Activated CD4-positive, alpha-beta T cell treated with anti-CD3 and anti-CD28 coated beads, Interleukin-2, amount 10 ng/mL, durations not matched to agents 24 days and 14 days (primary cell): ENCODE measurements at places on chromosomes 3 and 15. TPM values are rescaled to one million over a fixed set of nuclear protein-coding genes. Genes with fewer than 3 reads are reported as not detected.
A peak's percentile ranks its signal among the peaks of the same experiment; 100 is the strongest.

DNA sequence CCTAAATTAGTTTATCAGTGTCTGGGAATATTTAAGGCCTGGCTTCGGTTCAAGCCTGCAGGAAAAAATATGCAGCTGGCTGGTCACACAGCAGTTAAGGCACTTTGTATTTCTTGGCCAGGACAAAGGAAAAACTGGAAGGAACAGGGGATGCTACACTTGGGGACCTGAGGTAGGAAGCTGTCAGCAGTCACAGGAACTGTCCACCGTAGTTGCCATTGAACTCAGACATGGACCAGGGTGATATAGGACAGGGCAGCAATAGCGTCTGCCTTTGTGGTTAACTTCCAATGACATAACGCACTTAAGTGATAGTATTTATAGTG lies 49.1 kb downstream of the NR1D2 start:
- H3K4me1 ChIP-seq = peaks cover 5% of the 10 kb centered on the region
- H3K27me3 ChIP-seq = peaks cover 3% of the 10 kb centered on the region
- H3K36me3 ChIP-seq = no peaks in the 10 kb centered on the region
- no peak for DNase-seq

DNA sequence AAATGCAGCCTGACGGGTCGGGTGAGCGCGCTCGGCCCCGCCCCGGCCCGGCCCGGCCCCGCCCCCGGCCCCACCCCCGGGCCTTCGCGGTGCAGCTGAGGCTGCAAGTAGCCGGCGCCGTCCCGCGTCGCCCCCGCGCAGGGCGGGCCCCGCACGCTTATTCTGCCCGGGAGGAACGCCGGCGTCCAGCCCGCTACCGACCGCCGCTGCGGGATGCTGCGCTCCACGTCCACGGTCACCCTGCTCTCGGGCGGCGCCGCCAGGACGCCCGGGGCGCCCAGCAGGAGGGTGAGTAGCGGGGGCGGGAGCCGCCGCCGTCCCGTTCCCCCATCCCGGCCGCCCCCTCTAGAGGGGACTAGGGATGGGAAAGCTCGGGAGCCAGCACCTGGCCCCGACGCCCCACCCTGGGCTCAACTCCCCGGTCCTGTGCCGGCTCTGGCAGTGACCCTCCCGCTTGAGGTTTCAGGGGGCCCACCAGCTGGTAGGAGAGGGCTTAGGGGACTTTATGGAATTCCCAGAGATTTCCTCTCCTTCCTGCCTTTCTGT lies at the start of gene MYZAP:
TSS of gene MYZAP (plus strand) at position 83 of the 546 bp plus-strand sequence. CDS start at position 214, 131 bp downstream.
- H3K4me3 ChIP-seq = peak within 1 kb of the TSS; percentile 65
- no peak within 1 kb of the TSS for H3K27ac ChIP-seq
- no peaks in the 10 kb centered on the region for H3K36me3 ChIP-seq
- peak; percentile 78 for DNase-seq
- peaks cover 45% of the 10 kb centered on the region for H3K27me3 ChIP-seq

GRCh38 chr3:183306798-183307671 lies 54.0 kb downstream of the B3GNT5 start:
- H3K4me3 ChIP-seq = peak overlapping the region; percentile 20
- peak overlapping the region; percentile 65 for H3K27ac ChIP-seq
- no peaks in the 10 kb centered on the region for H3K27me3 ChIP-seq
- DNase-seq = peak; percentile 79
- peaks cover 7% of the 10 kb centered on the region for H3K36me3 ChIP-seq

- no peak overlapping the region for H3K27ac ChIP-seq
- no peak overlapping the region for H3K4me3 ChIP-seq
- no peaks in the 10 kb centered on the region for H3K4me1 ChIP-seq
- H3K36me3 ChIP-seq = no peaks in the 10 kb centered on the region
Measured at GRCh38 chr15:57356178-57356577, 20.1 kb upstream of the CGNL1 start.

GRCh38 chr15:82556315-82557035 lies 16.2 kb upstream of the RPS17 start:
- H3K4me3 ChIP-seq = no peak overlapping the region
- H3K27me3 ChIP-seq = peaks cover 40% of the 10 kb centered on the region
- no peaks in the 10 kb centered on the region for H3K4me1 ChIP-seq
- H3K27ac ChIP-seq = no peak overlapping the region
- H3K36me3 ChIP-seq = no peaks in the 10 kb centered on the region

- no peaks in the 10 kb centered on the region for H3K36me3 ChIP-seq
- H3K27ac ChIP-seq = no peak overlapping the region
- no peak for DNase-seq
Measured at GRCh38 chr3:197491923-197492664, 63.7 kb downstream of the BDH1 start.

DNA sequence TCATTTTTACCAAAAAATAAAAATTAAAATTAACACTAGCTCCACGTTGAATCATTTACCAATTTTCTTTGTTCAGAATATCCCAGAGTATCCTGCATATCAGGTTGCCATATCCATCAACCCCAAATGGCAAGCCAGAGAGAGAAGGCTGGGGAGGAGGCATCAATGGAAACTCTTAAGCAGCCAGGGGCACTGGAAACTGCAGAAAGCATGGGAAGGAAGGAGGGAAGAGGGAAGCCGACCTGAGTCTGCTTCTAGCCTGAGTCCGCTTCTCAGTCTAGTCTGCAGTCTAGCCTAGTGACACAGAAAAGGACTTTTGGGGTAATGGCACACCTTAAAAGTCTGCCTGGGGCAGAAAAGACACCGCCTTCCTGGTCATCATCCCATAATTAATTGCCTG lies 1.6 kb upstream of the MTHFS start:
- peak overlapping the region; percentile 76 for H3K27ac ChIP-seq
- H3K27me3 ChIP-seq = no peaks in the 10 kb centered on the region
- DNase-seq = no peak
- peaks cover 32% of the 10 kb centered on the region for H3K36me3 ChIP-seq
- peaks cover 48% of the 10 kb centered on the region for H3K4me1 ChIP-seq

The CLDN11 gene
- total RNA-seq = not detected in 2 replicates

The MME gene
- total RNA-seq = not detected in 2 replicates

The TNFAIP8L3 gene
- total RNA-seq = 0.52 and 0.77 TPM in 2 replicates

The CAND2 gene
- total RNA-seq = 0.71 and 0.75 TPM in 2 replicates

The SH2D7 gene
- total RNA-seq = not detected in 2 replicates

The ZNF501 gene
- total RNA-seq = 1.1 and 1.4 TPM in 2 replicates
